ENCODE measurements at places on chromosomes 13 and 19. TPM values are rescaled to one million over a fixed set of nuclear protein-coding genes. Genes with fewer than 3 reads are reported as not detected.

The SPRED3 gene
- 1.3 TPM for total RNA-seq

DNA sequence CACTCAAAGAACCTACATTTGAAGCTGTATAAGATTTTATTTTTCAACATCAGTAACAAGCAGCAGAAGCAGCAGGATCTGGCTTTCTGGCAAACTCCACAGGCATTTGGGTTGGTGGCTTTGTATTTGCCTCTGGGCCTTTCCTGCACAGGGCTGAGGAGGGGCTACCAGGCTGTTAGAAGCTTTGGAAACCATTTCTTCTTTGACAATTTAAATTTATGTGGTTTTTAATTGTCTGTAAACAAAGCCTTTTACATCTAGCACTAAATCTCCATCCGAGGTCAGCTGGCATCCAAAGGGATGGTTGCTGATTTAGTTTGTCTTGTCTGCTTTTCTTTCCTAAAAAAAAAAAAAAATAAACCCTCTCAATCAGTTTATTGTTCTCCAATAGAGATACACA is 127.5 kb upstream of the OBI1 start:
- no peaks in the 10 kb centered on the region for H3K4me1 ChIP-seq
- H3K27me3 ChIP-seq, result peaks cover 16% of the 10 kb centered on the region
- no peak for DNase-seq
- H3K27ac ChIP-seq, result no peak overlapping the region
- no peaks in the 10 kb centered on the region for H3K36me3 ChIP-seq

DNA sequence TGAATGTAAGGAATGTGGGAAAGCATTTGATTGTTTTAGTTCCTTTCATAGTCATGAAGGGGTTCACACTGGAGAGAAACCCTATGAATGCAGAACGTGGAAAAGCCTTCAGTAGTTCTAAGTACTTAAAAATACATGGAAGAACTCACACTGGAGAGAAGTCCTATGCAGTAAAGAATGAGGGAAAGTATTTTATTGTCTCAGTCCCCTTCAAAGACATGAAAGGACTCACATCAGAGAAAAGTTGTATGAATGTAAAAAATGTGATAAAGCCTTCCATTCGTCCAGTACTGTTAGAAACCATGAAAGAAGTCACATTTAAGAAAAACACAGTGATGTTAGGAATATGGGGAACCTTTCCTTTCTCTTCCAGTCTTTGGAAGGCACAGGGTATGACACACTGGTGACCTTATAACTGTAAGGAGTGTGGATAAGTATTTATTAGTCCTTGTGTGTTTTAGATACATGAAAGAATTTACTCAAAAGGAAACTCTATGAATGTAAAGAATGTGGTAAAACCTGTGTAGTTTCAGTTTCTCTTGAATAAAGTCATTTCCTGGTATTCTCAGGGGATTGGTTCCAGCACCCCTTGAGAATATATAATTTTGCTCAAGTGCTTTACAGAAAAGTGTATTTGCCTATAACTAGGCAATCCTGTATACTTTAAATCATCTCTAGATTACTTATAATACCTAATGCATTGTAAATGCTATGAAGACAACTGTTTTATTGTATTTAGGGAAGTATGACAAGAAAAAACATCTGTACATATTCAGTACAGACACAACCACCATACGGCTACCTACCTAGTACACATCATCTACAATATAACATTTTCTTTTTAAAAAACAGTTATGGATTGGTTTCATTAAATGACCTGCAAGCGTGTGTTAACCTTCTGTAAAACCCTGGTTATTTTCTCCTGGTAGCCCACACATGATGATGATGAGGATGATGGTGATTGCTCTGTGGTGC is 52.8 kb downstream of the ZNF823 start:
- H3K36me3 ChIP-seq, result peaks cover 31% of the 10 kb centered on the region
- DNase-seq, result no peak
- peak overlapping the region; percentile 65 for H3K27ac ChIP-seq
- H3K4me1 ChIP-seq, result peaks cover 13% of the 10 kb centered on the region
- H3K4me3 ChIP-seq, result no peak overlapping the region

GRCh38 chr13:58953638-58954037 is 1210.1 kb downstream of the DIAPH3 start:
- no peak overlapping the region for H3K27ac ChIP-seq
- no peaks in the 10 kb centered on the region for H3K36me3 ChIP-seq
- no peak overlapping the region for H3K4me3 ChIP-seq
- DNase-seq, result no peak
- no peaks in the 10 kb centered on the region for H3K4me1 ChIP-seq

The PSG6 gene
- not detected for total RNA-seq

DNA sequence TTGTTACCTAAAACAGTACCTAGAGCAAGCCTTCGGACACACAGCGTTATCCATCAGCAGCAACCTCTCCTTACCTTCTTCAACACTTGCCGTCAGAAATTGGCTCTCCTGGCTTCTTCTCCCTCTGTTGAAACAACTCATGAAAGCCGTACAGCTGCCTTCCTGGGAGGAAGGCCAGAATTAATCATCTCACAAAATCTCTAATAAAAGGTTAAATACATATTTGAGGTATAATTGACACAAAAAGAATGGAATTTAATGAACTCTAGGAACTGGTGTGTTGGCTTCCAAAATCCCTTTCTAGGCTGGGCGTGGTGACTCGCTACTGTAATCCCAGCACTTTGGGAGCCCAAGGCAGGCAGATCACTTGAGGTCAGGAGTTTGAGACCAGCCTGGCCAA is 37.3 kb upstream of the GTF2F2 start:
- H3K36me3 ChIP-seq, result no peaks in the 10 kb centered on the region
- no peak overlapping the region for H3K27ac ChIP-seq
- no peak overlapping the region for H3K4me3 ChIP-seq
- peaks cover 18% of the 10 kb centered on the region for H3K27me3 ChIP-seq

The GRK1 gene
- total RNA-seq, result not detected

DNA sequence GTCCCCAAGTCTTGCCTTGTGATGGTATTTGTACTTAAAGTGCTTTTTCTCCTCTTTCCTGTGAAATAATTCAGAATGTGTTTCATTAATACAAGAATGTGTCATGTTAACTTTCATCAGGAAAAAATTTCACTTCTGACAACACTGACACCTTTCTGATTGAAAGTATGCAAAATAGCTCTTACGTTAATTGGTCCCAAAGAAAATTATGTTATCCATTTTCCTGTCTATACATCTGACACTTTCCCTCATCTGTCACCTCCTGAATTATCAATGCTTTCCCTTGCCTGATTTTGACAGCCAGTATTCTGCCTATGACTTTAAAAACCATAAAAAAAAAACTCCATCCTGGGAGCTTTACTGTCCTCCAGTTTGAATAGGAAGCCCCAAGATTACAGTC is 336.5 kb downstream of the ATP8A2 start:
- peaks cover 7% of the 10 kb centered on the region for H3K27me3 ChIP-seq
- DNase-seq, result no peak
- no peaks in the 10 kb centered on the region for H3K36me3 ChIP-seq

GRCh38 chr19:48183356-48183755 is 12.9 kb downstream of the ZSWIM9 start:
- no peaks in the 10 kb centered on the region for H3K27me3 ChIP-seq
- H3K36me3 ChIP-seq, result peaks cover 42% of the 10 kb centered on the region
- no peak overlapping the region for H3K27ac ChIP-seq
- DNase-seq, result no peak
- H3K4me1 ChIP-seq, result no peaks in the 10 kb centered on the region

The ZC3H4 gene
- total RNA-seq, result 102 TPM

The KLF1 gene
- 0.21 TPM for total RNA-seq

GRCh38 chr13:87234981-87235380 is 436.2 kb upstream of the SLITRK5 start:
- no peaks in the 10 kb centered on the region for H3K4me1 ChIP-seq
- H3K4me3 ChIP-seq, result no peak overlapping the region
- no peak for DNase-seq
- no peak overlapping the region for H3K27ac ChIP-seq
- H3K36me3 ChIP-seq, result no peaks in the 10 kb centered on the region
- H3K27me3 ChIP-seq, result no peaks in the 10 kb centered on the region

DNA sequence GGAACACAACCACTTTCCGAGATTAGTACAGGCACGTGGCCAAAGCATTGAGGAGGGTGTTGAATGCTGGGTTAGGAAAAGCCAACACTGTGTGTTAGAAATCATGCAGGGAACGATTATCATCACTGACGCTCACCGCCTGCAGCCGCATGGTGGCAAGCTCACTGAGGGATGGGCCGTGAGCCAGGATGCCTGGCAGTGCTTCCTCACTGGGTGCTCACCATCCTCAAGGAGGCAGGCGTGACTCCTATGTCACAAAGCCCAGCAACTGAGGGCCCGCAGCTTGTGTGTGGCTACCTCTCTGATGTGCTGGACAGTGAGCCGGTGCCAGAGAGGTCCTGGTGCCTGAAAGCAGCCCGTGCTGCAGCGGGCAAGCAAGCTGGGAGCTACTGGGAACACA is 30.4 kb upstream of the TIMM44 start:
- H3K4me3 ChIP-seq, result no peak overlapping the region
- DNase-seq, result no peak
- H3K27ac ChIP-seq, result peak overlapping the region; percentile 22
- no peaks in the 10 kb centered on the region for H3K4me1 ChIP-seq
- no peaks in the 10 kb centered on the region for H3K27me3 ChIP-seq

The ZNF121 gene
- total RNA-seq, result 55.2 TPM

DNA sequence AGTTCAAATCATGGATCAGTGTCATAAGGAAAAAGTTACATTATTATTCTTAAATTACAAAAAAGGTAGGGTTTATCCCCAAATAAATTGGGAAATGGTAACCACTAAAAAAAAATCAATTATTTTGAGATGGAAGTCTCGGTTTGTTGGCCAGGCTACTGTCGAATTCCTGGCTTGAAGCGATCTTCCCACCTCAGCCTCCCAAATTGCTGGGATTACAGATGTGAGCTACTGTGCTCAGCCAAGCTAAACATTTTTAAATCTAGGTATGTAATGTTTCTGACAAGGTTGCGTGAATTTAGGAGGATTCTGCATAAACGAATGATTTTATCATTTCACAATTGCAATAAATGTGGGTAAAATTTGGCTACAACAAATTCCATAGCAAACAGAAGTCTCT is 2.0 kb downstream of the NAA16 start:
- H3K4me3 ChIP-seq, result peak overlapping the region; percentile 92
- DNase-seq, result no peak
- no peaks in the 10 kb centered on the region for H3K27me3 ChIP-seq

The TEX29 gene
- not detected for total RNA-seq

The ZNF433 gene
- 0.95 TPM for total RNA-seq

The LPAR2 gene
- 50.8 TPM for total RNA-seq

The MEIOSIN gene
- not detected for total RNA-seq

The NOP53 gene
- 272 TPM for total RNA-seq

DNA sequence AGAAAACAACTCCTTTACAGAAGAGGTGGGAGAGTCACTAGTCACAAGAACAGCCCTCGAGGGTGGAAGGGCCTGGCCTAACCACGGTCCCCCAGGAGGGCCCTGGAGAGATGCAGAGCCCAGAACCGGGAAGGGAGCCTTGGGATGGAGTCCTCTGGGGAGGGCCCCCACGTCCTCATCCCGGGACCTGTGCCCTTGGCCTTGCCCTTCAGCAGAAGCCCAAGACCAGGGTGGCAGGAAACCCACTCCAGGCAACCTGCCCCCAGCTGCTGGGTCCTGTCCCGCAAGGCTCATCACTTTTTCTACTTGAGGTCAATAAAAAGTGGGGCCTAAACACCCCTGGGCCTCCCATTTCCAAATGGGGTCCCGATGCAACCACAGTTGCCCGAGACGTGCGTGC is 2.3 kb upstream of the ATP8B3 start:
- no peaks in the 10 kb centered on the region for H3K27me3 ChIP-seq
- no peak overlapping the region for H3K4me3 ChIP-seq
- peaks cover 9% of the 10 kb centered on the region for H3K36me3 ChIP-seq
- peaks cover 24% of the 10 kb centered on the region for H3K4me1 ChIP-seq
- no peak overlapping the region for H3K27ac ChIP-seq

DNA sequence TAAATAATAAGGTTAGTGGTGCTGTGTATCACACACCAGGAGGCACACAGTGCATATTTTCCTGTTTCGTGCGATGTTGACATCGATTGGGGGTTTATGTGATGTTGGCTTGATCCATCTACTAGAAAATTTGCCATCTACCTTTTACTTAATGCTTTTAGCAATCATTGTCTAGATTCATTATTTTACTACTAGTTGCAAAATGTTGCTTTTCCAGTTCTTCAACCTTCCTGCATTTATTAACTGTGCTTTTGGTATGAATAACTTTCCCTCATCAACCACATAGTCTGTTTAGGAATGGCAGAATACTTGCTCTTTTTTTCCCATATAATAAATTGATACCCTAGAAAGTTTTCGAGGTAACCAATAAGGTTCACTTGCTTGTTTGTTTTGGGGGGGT is 17.5 kb downstream of the C13orf42 start:
- no peak overlapping the region for H3K27ac ChIP-seq
- H3K36me3 ChIP-seq, result no peaks in the 10 kb centered on the region
- H3K4me3 ChIP-seq, result no peak overlapping the region
- peaks cover 28% of the 10 kb centered on the region for H3K27me3 ChIP-seq
- no peaks in the 10 kb centered on the region for H3K4me1 ChIP-seq
- DNase-seq, result no peak

- no peak overlapping the region for H3K27ac ChIP-seq
- H3K36me3 ChIP-seq, result no peaks in the 10 kb centered on the region
- H3K4me3 ChIP-seq, result no peak overlapping the region
- DNase-seq, result no peak
- no peaks in the 10 kb centered on the region for H3K27me3 ChIP-seq
- H3K4me1 ChIP-seq, result no peaks in the 10 kb centered on the region
These were observed 403.3 kb upstream of the ATXN8OS start for GRCh38 chr13:69704311-69704710.

DNA sequence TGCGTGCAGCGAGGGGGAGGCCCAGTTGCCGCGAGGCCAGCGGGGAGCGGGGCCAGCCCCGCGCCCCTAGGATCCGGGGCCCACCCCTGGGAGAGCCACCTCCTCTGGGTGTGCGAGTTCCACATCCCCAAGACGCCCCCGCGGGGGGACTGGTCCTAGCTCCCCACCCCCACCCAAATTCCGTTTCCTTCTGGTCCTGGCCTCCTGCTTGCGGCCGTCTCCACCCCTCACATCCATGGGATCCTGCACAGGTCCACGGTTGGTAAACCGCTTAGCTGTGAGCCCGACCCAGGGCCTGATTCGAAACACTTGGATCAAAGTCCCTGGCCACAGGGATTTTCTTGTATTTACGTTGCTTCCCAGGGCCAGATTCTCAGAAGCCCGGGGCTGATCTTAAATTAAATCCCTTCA is 324 bp upstream of the FBXO17 start:
- peaks cover 11% of the 10 kb centered on the region for H3K4me1 ChIP-seq
- H3K27ac ChIP-seq, result no peak overlapping the region
- H3K4me3 ChIP-seq, result no peak overlapping the region
- DNase-seq, result no peak

GRCh38 chr13:99855526-99856420 is 115.8 kb downstream of the ZIC5 start:
- H3K27me3 ChIP-seq, result peaks cover 10% of the 10 kb centered on the region
- peaks cover 15% of the 10 kb centered on the region for H3K4me1 ChIP-seq

DNA sequence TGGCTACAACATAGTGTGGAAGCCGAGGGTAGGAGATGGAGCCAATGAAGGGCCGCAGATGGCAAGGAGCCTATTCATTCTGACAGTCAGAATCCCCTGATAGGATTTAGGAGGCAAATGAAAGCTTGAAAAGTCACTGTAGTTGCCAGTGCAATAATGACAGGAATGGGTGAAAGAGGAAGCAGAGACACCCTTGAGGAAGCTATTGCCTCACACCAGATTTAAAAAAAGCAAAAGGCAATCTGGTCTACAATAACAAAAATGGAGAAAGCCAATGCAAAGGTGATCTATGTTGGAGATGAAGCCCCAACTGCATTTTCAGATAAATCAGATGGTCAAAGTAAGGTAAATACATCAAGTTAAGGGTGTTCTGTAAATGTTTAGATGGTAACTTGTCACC is 158.5 kb downstream of the TUBA3C start:
- no peak overlapping the region for H3K27ac ChIP-seq
- no peaks in the 10 kb centered on the region for H3K4me1 ChIP-seq
- DNase-seq, result no peak
- H3K36me3 ChIP-seq, result no peaks in the 10 kb centered on the region

Measured in activated CD8-positive, alpha-beta T cell treated with anti-CD3 and anti-CD28 coated beads, Interleukin-2, amount 10 ng/mL, durations not matched to agents 7 days and 5 days (primary cell).